ENCODE measurements at places on chromosomes 1 and 21.

DNA sequence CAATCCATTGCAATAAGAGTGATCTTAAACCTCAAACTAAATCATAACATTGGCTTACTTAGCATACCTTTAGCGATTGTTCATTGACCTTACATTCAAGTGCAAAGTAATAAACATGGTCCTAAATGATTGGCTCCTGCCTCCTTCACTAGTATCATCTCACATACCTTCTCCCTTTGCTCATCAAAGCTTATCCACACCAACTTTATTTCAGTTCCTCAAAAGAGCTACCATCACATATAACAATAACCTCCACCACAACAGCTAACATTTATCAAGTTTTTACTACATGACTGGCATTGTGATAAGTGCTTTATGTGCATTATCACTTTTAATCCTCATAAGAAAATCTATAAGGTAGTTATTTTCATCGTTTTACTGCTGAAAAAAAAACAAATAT is 198.8 kb downstream of the COL24A1 start:
- DNase-seq, result no peak

DNA sequence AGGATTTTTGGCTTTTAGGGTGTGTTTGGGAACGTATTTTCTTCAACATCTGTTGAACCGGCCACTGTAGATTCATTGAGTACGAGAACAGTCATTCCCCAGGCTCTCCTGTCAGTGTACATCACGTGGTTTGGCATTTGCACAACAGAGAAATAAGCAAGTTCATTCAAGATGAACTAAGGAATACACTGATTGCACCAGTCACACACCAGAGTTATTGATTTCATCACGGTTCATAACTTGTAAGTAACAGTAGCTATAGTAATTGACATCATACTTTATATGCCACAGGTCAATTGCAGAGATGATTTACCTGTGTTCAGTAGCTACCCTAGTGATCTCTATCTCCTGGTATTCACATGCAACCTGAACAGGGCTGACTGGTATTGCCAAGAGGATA is 90.7 kb upstream of the ETS2 start:
- DNase-seq, result no peak

DNA sequence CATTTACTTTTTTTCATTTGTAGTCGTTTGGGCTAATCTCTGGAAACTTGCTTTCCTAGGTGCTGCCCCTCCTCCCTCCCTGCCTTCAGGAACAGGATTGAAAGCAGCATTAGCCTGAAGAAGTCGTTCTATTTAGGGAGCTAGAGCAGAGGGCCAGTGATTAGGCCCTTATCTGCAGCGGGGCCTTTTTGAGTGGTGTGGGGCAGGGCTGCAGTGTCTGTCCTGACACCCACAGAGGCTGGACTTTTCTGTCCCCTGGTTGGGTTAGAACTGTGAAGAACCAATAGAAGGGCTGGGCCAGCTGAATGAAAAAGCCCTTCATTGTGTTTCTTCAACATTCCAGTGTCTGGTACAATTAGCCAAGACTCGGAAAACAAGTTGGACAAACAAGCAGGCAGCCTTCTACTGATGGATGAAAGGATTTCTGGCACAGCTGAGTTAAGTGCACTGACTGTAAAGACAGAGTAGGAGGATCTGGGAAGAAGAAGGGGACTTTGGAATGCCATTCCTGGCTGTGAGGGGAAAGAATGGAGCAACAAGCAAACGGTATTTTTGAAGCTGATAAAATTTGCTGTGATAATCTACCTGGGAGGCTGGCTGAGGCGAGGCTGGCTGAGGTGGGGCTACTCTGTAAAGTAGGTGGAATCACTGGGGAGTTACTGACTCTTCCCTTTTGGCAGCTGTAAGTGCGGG is 9.7 kb downstream of the MACF1 start:
- no peak for DNase-seq

- no peak for DNase-seq
Observed at GRCh38 chr1:184624626-184625025, 130.0 kb downstream of the EDEM3 start.

- no peak for DNase-seq
Observed at GRCh38 chr1:36529769-36530260, 47.1 kb upstream of the CSF3R start.

- DNase-seq, result no peak
Observed at GRCh38 chr1:208058756-208059155, 147.8 kb upstream of the CD34 start.

- DNase-seq, result no peak
Observed at GRCh38 chr1:33045246-33045645, 8.6 kb upstream of the AK2 start.

GRCh38 chr21:46294647-46295176 is 8.6 kb downstream of the YBEY start:
- no peak for DNase-seq

DNA sequence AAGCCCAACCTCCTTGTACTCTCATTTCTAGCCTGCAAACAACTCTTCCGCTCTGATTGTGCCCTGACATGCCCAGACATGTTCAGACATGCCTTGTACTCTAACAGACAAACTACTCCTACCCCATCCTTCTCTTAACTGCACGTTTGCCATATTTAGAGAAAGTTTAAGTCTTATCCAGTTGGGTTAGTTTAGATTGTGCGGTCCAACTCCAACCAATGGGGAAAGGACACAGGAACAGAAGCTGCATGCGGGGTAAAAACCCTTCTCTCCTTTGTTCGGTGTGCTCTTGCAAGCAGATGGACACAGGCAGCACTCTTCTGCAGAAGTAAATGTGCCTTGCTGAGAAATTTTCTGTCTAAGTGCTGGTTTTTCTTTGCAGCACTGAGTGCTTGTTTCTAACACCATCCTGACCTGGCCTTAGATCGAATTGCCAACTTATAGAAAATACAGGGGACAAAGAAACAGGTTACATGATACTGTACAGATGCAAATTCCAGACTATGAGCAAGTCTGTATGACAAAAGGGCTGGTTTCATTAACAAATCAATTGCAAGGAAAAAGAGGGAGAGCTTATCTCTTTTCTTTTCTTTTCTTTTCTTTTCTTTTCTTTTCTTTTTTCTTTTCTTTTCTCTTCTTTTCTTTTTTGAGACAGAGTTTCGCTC is 35.8 kb upstream of the IFNGR2 start:
- DNase-seq, result no peak

- DNase-seq, result no peak
Observed at GRCh38 chr1:51312718-51313117, 17.6 kb downstream of the TTC39A start.

DNA sequence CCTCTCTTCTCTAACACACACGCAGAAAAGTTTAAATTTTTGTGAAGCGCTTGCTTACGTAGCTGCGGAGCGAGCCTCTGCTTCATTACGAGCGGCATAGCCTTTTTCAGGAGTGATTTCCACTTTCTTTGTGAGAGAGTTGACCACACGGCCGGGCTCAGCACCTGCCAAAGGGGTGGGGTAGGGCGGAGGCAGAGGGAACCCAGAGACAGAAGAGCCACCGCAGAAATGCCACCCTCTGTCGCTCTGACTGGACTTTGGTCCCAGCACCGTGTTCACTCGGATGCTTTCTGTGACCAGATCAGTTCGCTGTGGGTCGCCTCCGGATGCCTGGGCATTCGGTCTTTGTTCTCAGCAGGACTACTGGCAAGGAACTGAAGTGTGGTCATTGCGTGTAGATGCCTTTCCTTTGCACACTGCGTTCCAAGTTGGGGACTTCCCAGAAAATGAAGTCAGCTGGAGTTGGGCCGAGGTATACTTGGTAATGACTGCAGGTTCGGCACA is 883 bp downstream of the CHODL start:
- DNase-seq, result no peak

DNA sequence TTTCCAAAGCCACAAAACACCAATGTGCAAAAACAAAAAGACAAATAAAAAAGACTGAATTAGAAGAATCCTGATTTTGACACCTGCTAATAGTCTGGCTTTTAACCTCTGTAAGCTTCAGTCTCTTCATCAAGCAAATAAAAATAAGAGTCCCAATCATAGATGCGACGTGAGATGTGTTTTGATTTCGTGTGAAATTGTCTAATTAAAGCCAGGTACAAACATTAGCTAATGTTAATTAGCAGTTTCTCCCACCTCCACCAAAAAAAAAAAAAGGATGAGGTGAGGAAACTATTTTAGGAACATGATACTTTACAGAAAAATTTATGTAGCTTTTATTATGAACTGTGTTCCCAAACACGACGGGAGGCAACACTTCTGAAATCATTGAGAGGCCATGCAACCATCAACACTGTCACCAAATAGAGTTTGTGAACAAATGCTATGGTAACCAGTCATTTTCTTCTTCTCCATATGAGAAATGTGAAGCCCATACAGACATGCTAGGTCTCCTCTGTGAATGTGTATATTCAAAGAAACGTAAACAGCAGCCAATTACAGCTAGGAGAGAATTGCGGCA is 6.7 kb upstream of the EVI5 start:
- DNase-seq, result no peak

DNA sequence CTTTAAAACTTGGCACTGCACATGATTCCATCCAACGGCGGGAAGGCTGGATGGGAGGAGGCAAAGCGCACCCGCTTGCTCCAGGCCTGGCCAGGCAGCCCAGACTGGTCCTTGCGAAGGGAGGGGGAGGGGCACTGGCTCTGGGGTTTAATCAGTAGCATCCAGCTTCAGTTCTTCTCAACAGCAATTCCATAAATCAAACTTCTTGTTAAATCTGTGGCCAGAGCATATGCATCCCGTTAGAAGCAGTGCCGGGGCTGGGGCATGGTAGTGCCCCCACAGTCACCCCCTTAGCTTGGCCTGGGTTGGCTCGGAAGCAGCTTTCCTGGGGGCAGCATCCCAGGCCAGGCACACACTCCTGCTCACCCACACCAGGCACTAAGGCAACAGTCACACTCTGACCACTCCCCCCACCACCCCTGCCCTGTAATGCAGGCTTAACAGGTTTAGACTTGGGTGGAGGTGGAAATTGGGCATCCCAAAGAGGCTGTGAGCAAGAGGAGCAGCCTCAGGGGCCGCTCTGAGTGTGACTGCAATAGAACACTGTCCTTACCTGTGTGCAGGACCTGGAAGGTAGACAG is 94.1 kb upstream of the CASZ1 start:
- no peak for DNase-seq

GRCh38 chr1:65681096-65681495 is 111.6 kb upstream of the PDE4B start:
- no peak for DNase-seq

DNA sequence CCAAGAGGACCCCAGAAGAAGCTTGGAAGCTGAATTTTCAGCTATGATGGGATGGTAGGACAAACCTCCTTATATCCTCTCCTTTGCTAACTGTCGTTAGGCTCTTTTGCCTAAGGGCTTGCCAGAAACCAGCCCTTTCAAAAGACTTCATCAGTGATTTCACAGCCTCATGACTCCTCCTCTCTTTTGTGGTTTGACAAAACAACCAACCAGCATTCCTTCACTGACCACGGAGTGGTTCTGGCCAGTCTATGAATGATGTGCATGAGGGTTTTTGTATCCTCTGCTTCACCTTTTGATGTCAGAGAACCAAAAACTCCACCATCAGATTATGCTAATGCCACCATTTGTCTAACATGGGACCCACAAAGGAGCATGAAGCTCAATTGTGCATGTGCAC is 116.9 kb upstream of the COA6 start:
- no peak for DNase-seq

- DNase-seq, result no peak
Observed at GRCh38 chr1:11967028-11967547, 13.2 kb upstream of the MFN2 start.

DNA sequence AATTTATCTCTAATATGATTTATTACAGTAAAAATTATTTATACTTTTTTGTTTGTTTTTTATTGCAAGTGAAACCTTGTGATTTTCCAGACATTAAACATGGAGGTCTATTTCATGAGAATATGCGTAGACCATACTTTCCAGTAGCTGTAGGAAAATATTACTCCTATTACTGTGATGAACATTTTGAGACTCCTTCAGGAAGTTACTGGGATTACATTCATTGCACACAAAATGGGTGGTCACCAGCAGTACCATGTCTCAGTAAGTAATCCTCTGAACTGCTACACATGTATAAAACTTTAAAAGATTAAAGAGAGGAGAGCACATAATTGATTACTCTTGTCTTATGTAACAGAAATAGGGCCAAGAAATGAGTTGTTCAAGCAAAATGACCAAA is 4.5 kb downstream of the CFHR3 start:
- no peak for DNase-seq

DNA sequence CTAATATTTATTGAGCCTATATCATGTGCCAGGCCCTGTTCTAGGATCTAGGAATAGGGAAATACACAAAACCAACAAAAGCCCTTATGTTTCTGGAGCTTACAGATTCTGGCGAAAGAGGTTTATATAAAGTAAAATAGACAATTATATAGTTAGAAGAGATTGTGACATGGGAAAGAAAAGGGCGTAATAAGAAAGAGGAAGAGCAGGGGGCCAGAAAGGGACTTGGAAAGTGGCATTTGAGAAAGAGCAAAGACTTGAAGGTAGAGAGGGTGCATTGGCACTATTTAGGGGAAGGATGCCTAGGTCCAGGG is 322.5 kb upstream of the FAM78B start:
- no peak for DNase-seq

DNA sequence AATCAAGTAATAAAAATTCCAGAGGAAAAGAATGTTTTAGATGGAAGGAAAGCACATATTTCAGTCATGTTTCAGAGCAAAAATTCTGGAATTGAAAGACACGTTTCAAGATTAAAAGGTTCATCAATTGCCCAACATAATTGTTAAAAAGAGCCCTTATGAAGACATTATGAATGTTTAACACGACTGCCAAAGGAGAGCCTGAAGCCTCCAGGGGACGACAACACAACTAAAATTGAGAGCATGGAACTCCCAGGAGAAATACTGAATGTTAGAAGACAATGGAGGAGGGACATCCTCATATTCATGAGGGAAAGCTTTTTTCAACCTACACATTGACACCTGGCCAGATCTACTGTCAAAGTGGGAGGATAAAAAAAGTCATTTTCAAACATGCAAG is 16.0 kb downstream of the OR2T11 start:
- peak; percentile 47 for DNase-seq

- DNase-seq, result peak; percentile 63
Observed at GRCh38 chr1:84724128-84724860, 34.0 kb upstream of the SSX2IP start.

DNA sequence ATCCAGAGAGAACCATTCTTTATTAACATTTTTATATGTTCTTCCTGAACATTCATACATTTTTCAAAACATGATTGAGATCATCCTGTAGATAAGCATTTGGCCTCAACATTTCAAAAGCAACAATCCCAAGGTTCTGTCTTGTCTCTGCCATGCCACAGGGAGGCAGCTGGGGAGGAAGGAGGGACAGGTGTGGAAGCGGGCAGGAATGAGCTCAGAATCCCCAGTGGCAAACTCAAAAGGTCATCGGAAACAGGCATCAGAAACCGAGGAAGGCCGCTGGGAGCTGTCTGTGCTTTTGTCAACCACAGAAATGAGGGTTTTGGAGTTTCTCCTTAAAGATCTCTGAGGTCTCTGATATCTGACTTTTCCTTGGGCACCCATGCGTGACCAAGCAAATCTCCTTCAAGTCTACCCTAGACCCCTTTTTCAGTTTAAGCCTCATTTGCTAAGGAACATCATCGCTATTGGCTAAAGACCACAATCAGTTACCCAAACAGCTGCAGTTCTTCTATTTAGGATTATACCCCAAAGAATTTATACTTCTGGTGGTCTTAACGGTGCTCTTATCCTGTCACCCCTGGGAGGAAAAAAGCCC is 34.0 kb downstream of the RASSF5 start:
- no peak for DNase-seq

All from CD4-positive, alpha-beta T cell treated with Interleukin-2 at 100 ng/mL for 4 hours (primary cell).